Spleen (tissue), 13 donors: ENCODE measurements at places on chromosomes 5 and 9. TPM values are rescaled to one million over a fixed set of nuclear protein-coding genes. Genes with fewer than 3 reads are reported as not detected.
A peak's percentile ranks its signal among the peaks of the same experiment; 100 is the strongest.

DNA sequence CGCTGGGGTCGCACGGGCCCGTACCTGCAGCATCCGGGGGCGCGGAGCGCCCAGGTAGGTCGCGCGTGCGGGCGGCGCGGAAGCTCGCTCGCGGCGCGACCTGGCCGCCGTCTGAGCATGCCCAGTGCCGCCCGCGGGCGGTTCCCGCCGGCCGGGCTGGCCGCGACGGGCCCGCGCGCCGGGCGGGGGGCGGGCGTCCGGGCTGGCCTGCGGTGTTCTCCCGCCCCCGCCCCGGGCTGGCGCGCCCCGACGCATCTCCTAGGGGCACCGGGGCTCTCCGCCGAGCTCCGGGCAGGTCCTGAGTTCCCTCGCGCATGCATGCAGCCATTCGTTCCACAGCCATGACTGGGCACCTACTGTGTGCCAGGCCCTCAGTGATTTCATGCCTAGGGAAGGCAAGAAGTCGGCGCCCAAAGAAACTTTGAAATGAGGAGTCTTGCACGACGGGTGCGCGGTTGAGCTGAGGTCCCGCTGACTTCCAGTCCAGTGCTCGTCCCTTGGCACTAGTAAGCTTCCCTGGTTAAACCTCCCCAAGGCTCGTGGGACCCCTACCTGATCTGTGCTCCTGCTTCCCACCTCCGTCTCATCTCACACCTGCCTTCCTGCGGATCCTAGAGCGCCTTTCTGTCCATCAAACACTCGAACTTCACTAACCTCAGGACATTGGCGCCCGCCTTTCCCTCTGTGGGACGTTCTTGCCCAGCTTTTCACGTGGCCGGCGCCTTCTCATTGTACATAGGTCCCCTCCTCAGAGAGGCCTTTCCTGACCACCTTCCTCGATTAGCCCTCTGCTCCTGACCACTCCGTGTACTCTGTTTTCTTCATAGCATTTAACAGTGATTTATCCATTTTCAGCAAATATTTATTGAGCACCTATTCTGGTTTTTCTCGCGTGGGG is at the start of gene PTPN3:
Gene PTPN3 (minus strand): TSS at position 113 of the 898 bp plus-strand sequence. CDS start 34,873 bp downstream, outside the sequence.
- H3K4me3 ChIP-seq, result no peak within 1 kb of the TSS
- DNase-seq, result no peak
- no peaks in the 10 kb centered on the region for H3K36me3 ChIP-seq
- peaks cover 21% of the 10 kb centered on the region for H3K4me1 ChIP-seq
- H3K27me3 ChIP-seq, result peaks cover 50% of the 10 kb centered on the region
- H3K27ac ChIP-seq, result no peak within 1 kb of the TSS

- H3K27ac ChIP-seq, result no peak overlapping the region
- no peaks in the 10 kb centered on the region for H3K4me1 ChIP-seq
- no peaks in the 10 kb centered on the region for H3K27me3 ChIP-seq
- peaks cover 99% of the 10 kb centered on the region for H3K36me3 ChIP-seq
These were observed 8.7 kb upstream of the INSYN2B start for GRCh38 chr5:169988947-169989346.

GRCh38 chr5:118070041-118070440 is 918.3 kb downstream of the DTWD2 start:
- DNase-seq, result no peak
- no peaks in the 10 kb centered on the region for H3K4me1 ChIP-seq
- no peak overlapping the region for H3K4me3 ChIP-seq
- no peak overlapping the region for H3K27ac ChIP-seq
- H3K27me3 ChIP-seq, result no peaks in the 10 kb centered on the region

- H3K27me3 ChIP-seq, result no peaks in the 10 kb centered on the region
- no peak overlapping the region for H3K4me3 ChIP-seq
- H3K36me3 ChIP-seq, result no peaks in the 10 kb centered on the region
- DNase-seq, result no peak
These were observed 16.8 kb upstream of the ACTBL2 start for GRCh38 chr5:57499262-57500050.

- DNase-seq, result peak; percentile 81
- no peaks in the 10 kb centered on the region for H3K36me3 ChIP-seq
- H3K27me3 ChIP-seq, result no peaks in the 10 kb centered on the region
- H3K4me1 ChIP-seq, result peaks cover 31% of the 10 kb centered on the region
- H3K27ac ChIP-seq, result peak overlapping the region; percentile 81
These were observed 41.5 kb downstream of the SH3PXD2B start for GRCh38 chr5:172412724-172413286.

- DNase-seq, result no peak
These were observed 462.7 kb upstream of the CD180 start for GRCh38 chr5:67659288-67659687.

DNA sequence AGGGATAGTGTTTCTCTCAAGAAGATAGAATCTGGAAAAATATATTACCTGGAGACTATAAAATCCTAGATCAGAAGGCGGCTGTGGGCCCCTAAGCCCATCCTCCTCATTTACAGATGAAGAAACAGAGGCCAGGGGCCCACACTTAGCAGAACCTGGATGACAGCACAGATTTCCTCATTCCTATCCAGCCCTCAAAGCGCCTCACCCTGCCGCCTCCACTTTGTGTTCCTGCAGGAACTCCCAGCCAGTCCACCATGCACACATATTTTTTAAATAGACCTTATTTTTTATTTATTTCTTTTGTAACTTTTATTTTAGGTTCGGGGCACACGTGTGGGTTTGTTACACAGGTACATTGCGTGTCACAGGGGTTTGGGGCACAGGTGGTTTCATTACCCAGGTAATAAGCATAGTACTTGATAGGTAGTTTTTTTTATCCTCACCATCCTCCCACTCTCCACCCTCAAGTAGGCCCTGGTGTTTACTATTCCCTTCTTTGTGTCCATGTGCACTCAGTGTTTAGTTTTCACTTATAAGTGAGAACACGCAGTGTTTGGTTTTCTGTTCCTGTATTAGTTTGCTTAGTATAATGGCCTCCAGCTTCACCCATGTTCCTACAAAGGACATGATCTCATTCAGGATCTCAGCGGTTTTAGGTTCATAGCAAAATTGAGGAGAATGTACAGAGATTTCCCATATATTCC is 85.5 kb upstream of the MAP1B start:
- DNase-seq, result no peak
- no peaks in the 10 kb centered on the region for H3K27me3 ChIP-seq
- H3K36me3 ChIP-seq, result no peaks in the 10 kb centered on the region
- no peaks in the 10 kb centered on the region for H3K4me1 ChIP-seq
- H3K4me3 ChIP-seq, result no peak overlapping the region

DNA sequence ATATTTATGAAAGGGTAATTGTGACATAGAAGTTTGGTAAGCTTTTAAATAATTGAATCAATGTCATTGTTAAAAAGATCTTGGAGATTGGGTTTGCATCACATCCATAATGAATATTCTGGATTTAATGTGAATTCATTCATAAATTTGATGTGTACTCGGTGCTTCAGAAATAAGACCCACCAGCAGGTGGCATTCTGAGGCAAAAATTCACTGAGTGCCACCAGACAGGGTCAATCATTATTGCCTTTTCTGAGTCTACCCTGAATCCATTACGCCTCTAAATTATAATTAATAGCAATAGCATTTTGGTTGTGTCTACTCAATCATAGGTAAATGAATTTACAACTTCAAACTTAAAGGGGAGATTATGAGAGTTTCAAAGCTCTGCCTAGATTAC is 1.0 kb downstream of the TRPC7 start:
- H3K4me1 ChIP-seq, result no peaks in the 10 kb centered on the region
- H3K4me3 ChIP-seq, result no peak overlapping the region
- H3K27ac ChIP-seq, result no peak overlapping the region
- no peaks in the 10 kb centered on the region for H3K36me3 ChIP-seq
- no peaks in the 10 kb centered on the region for H3K27me3 ChIP-seq

GRCh38 chr9:37917801-37918664 is 14.1 kb upstream of the SLC25A51 start:
- no peaks in the 10 kb centered on the region for H3K36me3 ChIP-seq
- H3K27me3 ChIP-seq, result no peaks in the 10 kb centered on the region
- DNase-seq, result peak; percentile 54
- H3K27ac ChIP-seq, result peak overlapping the region; percentile 73
- H3K4me1 ChIP-seq, result peaks cover 8% of the 10 kb centered on the region

- no peaks in the 10 kb centered on the region for H3K4me1 ChIP-seq
- no peak for DNase-seq
- no peak overlapping the region for H3K4me3 ChIP-seq
These were observed 158.6 kb downstream of the GLIS3 start for GRCh38 chr9:4141296-4141695.

- no peak for DNase-seq
- H3K4me1 ChIP-seq, result no peaks in the 10 kb centered on the region
- H3K36me3 ChIP-seq, result no peaks in the 10 kb centered on the region
- H3K4me3 ChIP-seq, result no peak overlapping the region
These were observed 396.1 kb upstream of the DAP start for GRCh38 chr5:11157132-11157531.

GRCh38 chr5:118778941-118779340 is 209.4 kb downstream of the DTWD2 start:
- DNase-seq, result no peak
- H3K4me1 ChIP-seq, result no peaks in the 10 kb centered on the region
- no peak overlapping the region for H3K27ac ChIP-seq
- no peak overlapping the region for H3K4me3 ChIP-seq
- no peaks in the 10 kb centered on the region for H3K27me3 ChIP-seq

DNA sequence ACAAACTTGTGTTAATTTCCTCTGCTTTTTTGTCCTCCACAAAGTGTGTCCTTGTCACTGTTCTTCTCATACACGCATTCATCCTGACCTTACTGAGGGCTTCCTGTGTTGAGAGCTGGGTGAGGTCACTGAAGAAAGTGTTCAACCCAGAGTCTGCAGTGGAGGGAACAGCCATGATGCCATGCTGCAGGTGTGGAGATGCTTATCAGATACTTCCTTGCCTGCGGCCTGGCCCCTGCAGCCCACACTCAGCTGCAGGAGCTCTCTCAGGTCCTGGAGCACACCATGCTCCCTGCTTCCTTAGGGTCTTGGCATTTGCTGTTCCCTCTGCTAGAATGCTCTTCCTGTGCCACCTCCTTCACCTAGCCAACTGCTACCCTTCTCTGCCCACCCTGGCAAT is 108.1 kb upstream of the SPRY4 start:
- H3K36me3 ChIP-seq, result no peaks in the 10 kb centered on the region
- DNase-seq, result no peak
- H3K4me3 ChIP-seq, result no peak overlapping the region
- H3K27me3 ChIP-seq, result peaks cover 12% of the 10 kb centered on the region

DNA sequence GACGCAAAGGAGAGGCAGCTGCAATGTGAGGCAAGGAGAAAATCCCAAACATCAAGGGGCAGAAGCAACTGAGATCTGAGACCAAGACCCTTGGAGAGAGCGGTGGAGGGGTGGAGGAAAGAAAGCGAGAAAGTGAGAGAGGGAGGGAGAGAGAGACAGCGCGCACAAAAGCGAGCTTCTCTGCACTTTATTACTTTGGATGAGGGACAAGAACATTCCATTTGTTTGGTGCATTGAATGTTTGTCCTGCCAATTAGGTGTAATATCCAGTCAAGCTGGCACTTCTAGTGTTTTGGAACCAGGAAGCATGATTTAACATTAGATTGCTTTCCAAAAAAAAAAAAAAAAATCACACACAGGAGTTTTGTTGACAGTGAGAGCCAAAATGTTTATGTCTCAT is 1.4 kb downstream of the CAST start:
- H3K27me3 ChIP-seq, result no peaks in the 10 kb centered on the region
- peak overlapping the region; percentile 86 for H3K4me3 ChIP-seq
- DNase-seq, result no peak
- no peaks in the 10 kb centered on the region for H3K36me3 ChIP-seq
- peaks cover 3% of the 10 kb centered on the region for H3K4me1 ChIP-seq

DNA sequence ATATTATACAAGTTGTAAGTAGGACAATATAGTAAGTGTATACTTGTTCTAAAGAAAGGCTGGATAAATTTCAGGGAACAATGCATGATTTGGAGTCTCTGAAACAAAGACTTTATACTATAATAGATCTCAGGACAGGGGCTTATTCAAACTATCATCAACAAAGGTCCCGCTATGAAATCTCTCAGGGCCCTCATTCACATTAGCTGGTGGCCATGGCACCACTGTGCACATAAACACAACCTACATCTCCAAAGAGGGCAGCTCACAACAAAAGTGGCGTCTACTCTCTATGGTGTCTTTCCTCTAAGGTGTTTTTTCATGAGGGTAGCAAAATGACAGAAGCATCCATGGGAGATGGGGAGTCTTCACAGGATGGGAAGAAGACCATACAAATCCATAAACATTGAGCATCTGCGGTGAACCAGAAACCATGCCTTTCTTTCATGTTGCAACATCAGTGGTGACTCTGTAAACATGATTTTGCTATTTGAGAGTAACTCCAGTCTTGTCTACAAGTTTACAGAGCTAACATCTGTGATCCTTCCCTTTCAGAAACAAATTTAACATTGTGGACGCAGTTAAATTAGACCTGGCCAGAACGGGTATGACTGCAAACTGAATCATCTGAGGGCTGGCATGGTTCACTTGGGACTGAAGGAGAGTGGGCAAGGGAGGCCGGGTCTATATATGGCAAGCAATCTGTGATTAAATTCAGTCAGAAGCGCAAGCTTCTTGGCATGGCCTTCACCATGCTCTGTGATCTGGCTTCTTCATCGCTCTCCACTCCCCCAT is 5.5 kb downstream of the TTLL11 start:
- no peak overlapping the region for H3K27ac ChIP-seq
- H3K36me3 ChIP-seq, result no peaks in the 10 kb centered on the region
- DNase-seq, result no peak
- H3K4me1 ChIP-seq, result peaks cover 27% of the 10 kb centered on the region
- no peak overlapping the region for H3K4me3 ChIP-seq
- H3K27me3 ChIP-seq, result no peaks in the 10 kb centered on the region

GRCh38 chr9:132838291-132838690 is 39.8 kb downstream of the AK8 start:
- H3K4me1 ChIP-seq, result no peaks in the 10 kb centered on the region
- H3K27me3 ChIP-seq, result no peaks in the 10 kb centered on the region
- no peaks in the 10 kb centered on the region for H3K36me3 ChIP-seq
- H3K4me3 ChIP-seq, result no peak overlapping the region
- DNase-seq, result no peak
- H3K27ac ChIP-seq, result no peak overlapping the region

GRCh38 chr9:134863306-134863902 is 17.2 kb upstream of the FCN2 start:
- H3K4me3 ChIP-seq, result no peak overlapping the region
- no peaks in the 10 kb centered on the region for H3K27me3 ChIP-seq
- DNase-seq, result peak; percentile 68
- peak overlapping the region; percentile 80 for H3K27ac ChIP-seq
- H3K36me3 ChIP-seq, result no peaks in the 10 kb centered on the region

GRCh38 chr9:94783102-94783682 is 56.7 kb downstream of the AOPEP start:
- no peaks in the 10 kb centered on the region for H3K27me3 ChIP-seq
- no peak for DNase-seq
- H3K4me3 ChIP-seq, result no peak overlapping the region
- peaks cover 9% of the 10 kb centered on the region for H3K4me1 ChIP-seq
- H3K36me3 ChIP-seq, result no peaks in the 10 kb centered on the region

- H3K36me3 ChIP-seq, result no peaks in the 10 kb centered on the region
- no peak for DNase-seq
- no peak overlapping the region for H3K27ac ChIP-seq
- H3K4me3 ChIP-seq, result no peak overlapping the region
These were observed 167.6 kb upstream of the WWC1 start for GRCh38 chr5:168123631-168124528.

GRCh38 chr9:89742660-89743059 is 137.8 kb downstream of the GADD45G start:
- no peaks in the 10 kb centered on the region for H3K4me1 ChIP-seq
- H3K27ac ChIP-seq, result no peak overlapping the region
- no peaks in the 10 kb centered on the region for H3K27me3 ChIP-seq
- no peak overlapping the region for H3K4me3 ChIP-seq
- DNase-seq, result no peak

SPINK13 gene
- total RNA-seq, result not detected

CKMT2 gene
- total RNA-seq, result 2.3 TPM

ZNF366 gene
- 8.1 TPM for total RNA-seq

SHC3 gene
- not detected for total RNA-seq
